Glomerular endothelial cell (primary cell): ENCODE measurements at places on chromosomes 3 and 15. TPM values are rescaled to one million over a fixed set of nuclear protein-coding genes. Genes with fewer than 3 reads are reported as not detected.

MORC1 gene
- total RNA-seq = not detected in 2 replicates

HEG1 gene
- total RNA-seq = 45.7 and 104 TPM in 2 replicates

UMPS gene
- total RNA-seq = 18.0 and 22.2 TPM in 2 replicates

PTPRG gene
- 25.0 and 30.5 TPM in 2 replicates for total RNA-seq

TUSC7 gene
- not detected in 2 replicates for total RNA-seq

LMAN1L gene
- total RNA-seq = 0.64 TPM in 1 of 2 replicates, not detected in the other

OIP5 gene
- total RNA-seq = 2.5 and 2.9 TPM in 2 replicates
